ENCODE measurements at places on chromosomes 12 and 14. TPM values are rescaled to one million over a fixed set of nuclear protein-coding genes. Genes with fewer than 3 reads are reported as not detected.

- DNase-seq, result peak; percentile 77
Observed at GRCh38 chr14:61269321-61270083, 11.6 kb downstream of the TMEM30B start.

Gene RAPGEF3
- 8.6 TPM for polyA plus RNA-seq

Gene DHH
- polyA plus RNA-seq, result 0.89 TPM

GRCh38 chr12:67919406-67919805 lies 69.8 kb upstream of the IFNG-AS1 start:
- no peak for DNase-seq

- no peak for DNase-seq
Observed at GRCh38 chr14:74907744-74908143, 15.3 kb downstream of the RPS6KL1 start.

- no peak for DNase-seq
Observed at GRCh38 chr14:37616853-37617252, 21.4 kb downstream of the TTC6 start.

GRCh38 chr14:97120204-97120603 lies 323.0 kb downstream of the VRK1 start:
- no peak for DNase-seq

DNA sequence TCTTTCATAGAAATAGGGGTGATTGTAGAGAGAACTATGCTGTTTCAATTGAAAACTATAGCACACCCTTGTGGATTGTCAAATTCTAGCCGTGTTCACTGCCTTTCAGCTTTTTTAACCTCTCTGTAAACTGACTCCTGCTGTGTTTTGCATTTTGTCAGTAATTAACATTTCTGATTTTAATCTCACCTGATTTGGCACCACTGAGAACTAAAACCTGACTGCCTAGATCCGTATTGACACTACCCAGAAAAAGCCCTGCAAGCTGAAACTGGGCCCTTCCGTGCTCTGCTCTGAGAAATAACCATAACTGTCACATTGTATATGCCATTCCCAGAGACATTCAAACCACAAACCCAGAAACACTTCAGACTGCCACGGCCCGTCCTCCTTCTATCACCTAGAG lies 26.6 kb upstream of the ETV6 start:
- no peak for DNase-seq

Gene FGD6
- polyA plus RNA-seq, result 3.2 TPM

- no peak for DNase-seq
Observed at GRCh38 chr14:41973178-41973577, 366.5 kb downstream of the LRFN5 start.

Gene BIN2
- 1.9 TPM for polyA plus RNA-seq

GRCh38 chr12:51407604-51408003 lies 16.4 kb upstream of the GALNT6 start:
- no peak for DNase-seq

GRCh38 chr14:85357120-85357519 lies 172.8 kb upstream of the FLRT2 start:
- no peak for DNase-seq

Gene MRPL51
- polyA plus RNA-seq, result 125 TPM

GRCh38 chr14:77240336-77240915 lies 30.6 kb downstream of the NGB start:
- DNase-seq, result no peak

DNA sequence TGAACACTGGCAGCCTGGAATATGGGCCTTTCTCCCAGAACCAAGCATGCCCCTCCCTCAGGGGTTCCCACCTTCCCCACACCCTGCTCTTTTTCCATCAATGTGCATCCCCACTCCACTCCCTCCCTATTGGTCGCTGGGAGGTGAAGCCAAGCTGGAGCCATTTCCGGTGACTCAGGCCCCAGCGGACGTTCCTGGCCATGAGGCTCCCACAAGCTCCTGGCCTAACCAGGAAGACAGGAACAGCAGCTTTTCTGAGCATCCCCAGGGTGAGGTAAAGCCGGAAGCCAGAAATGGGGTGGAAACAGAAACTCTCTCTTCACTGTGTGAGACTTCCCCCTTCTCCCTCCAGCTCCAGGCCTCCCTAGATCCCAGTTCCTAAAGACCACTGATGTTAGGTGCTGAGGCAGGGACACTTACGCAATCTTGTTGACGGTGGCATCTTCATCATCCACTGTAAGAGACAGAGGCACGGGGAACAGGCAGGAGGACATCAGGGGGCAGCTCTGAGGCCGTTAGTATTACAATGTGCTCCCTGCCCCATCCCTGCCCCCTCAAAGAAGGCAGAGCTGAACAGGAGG lies 5.1 kb downstream of the LMBR1L start:
- no peak for DNase-seq

DNA sequence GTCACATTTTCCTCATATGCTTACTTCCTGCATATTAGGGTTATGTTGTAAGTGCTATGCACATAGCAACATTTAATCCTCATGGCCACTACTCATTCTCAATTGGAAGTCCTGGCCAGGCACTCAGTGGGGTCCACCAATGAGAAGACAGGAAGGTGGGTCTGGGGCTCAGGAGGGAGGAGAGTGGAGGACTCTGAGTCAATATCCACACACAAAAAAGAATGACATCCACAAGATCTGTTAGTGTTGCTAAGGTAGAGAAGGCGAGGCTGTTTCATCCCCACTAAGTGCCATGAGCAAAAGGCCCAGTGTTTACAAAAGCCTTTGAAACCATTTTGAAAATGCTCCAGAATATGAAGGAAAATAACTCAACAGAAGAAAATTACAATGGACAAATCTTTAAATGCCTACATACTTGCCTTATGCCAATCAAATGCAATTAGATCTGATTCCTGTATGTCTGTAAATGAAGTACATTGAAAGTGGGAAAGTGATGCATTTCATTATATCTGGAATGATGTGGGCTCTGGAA lies 53.9 kb downstream of the EID3 start:
- no peak for DNase-seq

Gene LAG3
- polyA plus RNA-seq, result 0.35 TPM

- DNase-seq, result no peak
Observed at GRCh38 chr12:69343357-69343756, 4.8 kb upstream of the LYZ start.

DNA sequence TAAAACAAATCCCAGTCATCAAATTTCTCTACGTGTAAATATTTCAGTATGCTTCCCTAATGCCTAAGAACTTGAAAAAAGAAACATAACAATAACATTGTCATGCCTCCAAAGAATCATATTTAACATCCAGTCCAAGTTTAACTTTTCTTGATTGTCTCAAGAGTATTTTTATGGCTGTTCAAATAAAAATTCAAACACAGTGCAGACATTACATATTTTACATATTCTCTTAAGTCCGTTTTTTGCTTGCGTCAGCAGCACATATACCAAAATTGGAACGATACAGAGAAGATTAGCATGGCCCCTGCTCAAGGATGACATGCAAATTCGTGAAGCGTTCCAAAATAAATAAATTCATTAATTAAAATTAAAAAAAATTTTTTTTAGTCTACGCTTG lies 23.3 kb upstream of the EEA1 start:
- DNase-seq, result peak; percentile 28

GRCh38 chr14:75459099-75459741 lies 31.4 kb downstream of the JDP2 start:
- no peak for DNase-seq

Gene NIN
- polyA plus RNA-seq, result 32.4 TPM

Gene DCN
- 1,741 TPM for polyA plus RNA-seq

GRCh38 chr12:49098035-49098451 lies 3.4 kb upstream of the DHH start:
- no peak for DNase-seq

- peak; percentile 92 for DNase-seq
Observed at GRCh38 chr12:65891987-65892481, 67.8 kb downstream of the HMGA2 start.

Gene B4GALNT3
- 6.8 TPM for polyA plus RNA-seq

Gene MRPL52
- 65.4 TPM for polyA plus RNA-seq

- DNase-seq, result peak; percentile 74
Observed at GRCh38 chr12:6961695-6962284, 8.7 kb downstream of the PHB2 start.

Measured in muscle of back (tissue), 13 donors.